HS-5 (cell line): ENCODE measurements at places on chromosomes 3 and 15.

DNA sequence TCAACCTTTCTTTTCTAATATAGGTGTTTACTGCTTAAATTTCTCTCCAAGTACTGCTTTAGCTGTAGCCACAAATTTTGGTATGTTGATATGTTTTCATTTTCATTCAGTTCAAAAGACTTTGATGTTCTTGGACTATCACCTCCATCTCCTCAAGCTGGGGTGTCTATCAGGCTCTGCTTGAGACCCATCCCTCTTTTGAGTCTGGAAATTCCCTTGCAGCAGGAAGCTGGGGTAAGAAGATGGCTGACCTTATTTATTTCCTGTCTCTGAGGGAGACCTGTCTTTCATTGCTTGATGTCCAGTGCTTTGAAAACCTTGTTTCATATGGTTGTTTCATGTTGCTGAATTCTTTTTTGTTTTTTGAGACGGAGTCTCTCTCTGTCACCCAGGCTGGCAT is 60.5 kb upstream of the ADPGK start:
- no peak for DNase-seq

- no peak for DNase-seq
Measured at GRCh38 chr3:128544190-128544589, 51.2 kb upstream of the GATA2 start.

GRCh38 chr3:187987187-187987586 is 166.8 kb upstream of the LPP start:
- no peak for DNase-seq

DNA sequence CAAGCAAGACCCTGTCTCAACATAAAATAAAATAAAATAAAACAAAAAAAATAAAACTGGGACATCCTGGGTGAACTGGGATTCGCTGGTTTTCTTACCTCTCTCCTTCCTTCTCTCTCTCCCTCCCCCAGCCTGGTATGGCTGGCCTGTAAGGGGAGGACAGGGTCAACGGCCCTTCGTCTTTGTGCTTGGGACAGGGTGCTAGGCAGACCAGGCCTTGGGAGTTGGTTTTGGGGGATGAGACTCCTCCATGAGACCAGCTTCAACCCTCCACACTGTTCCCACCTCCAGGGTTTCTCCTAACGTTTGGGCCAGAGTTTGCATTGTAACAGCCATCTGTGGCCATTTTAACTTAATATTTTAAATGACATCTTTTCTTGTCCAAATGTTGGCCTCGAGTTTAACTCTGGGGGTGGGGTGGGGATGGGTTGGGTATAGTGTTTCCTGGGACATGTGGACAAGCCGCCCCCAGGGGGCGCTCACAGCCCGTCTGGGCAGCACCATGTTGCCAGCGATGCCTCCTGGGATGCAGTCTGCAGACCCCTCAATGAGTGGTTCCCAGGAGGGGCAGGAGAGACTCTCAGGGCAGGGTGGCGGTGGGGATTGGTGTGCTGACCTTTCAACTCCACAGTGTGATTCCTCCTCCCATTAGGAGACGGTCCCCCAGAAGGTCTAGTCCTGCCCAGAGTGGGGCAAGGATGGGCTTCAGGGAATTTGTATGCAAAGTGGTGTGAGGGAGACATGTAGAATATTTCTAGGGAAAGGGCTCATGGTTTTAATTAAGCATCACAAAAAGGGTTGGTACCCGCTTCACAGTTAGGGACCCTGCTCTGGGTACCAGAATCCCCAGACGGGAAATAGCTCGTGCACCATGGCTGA is 37.7 kb upstream of the LCTL start:
- DNase-seq, result no peak

DNA sequence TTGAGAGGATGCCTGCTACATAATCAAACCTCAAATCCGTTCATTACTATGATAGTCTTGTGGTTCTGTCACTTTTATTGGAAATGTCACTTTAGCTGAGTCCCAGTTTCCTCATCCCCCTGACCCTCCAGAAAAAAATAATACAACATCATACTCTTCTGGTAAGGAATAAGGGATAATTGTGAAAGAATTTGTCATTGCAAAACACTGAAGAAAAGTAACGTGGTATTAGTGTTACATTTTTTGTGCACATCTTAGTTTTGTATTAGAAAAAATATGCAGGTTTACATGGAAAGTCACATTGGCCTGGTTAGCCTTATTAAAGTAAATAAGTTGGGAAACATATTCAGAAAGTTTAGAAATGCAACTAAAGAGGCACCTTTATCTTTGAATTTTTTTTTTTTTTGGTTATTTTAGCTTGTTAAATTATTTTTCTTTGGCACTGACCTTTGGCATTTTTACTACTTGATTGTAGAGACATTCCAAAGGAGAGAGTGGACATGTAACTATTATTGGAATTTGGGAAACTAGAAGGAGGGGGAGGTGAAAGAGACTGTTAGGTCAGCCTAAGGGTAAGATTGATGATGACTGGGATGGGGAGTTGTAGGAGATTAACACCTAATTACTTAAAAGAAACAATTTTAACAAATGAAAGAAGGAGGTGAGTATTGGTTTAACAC is 462.2 kb upstream of the RARB start:
- no peak for DNase-seq

DNA sequence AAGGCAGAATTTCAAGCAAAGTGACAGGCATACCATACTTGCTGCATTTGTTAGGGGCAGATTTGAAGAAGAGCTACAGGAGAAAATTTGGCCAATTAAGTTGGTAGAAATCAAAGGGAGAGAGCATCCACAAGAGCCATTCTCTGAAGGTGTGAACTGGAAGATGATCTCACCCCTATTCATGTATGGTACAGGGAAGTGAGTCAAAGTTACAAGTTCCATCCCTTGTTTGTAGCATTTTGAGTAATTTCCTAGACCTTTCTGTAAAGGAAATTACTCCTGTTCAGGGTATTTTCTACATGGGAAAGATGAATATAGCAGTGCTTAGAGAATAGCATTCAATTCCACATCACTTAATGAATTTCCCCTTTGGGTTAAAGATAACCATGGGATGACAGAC is 28.4 kb downstream of the TTC14 start:
- DNase-seq, result no peak
